ENCODE measurements at places on chromosomes 11 and 22. TPM values are rescaled to one million over a fixed set of nuclear protein-coding genes. Genes with fewer than 3 reads are reported as not detected.

- no peak for DNase-seq
Measured at GRCh38 chr11:78400116-78400515, 17.5 kb downstream of the GAB2 start.

- DNase-seq = peak; percentile 82
Measured at GRCh38 chr11:121318848-121319834, 26.6 kb downstream of the SC5D start.

- DNase-seq = peak; percentile 42
Measured at GRCh38 chr11:106087815-106088435, 10.5 kb downstream of the AASDHPPT start.

DNA sequence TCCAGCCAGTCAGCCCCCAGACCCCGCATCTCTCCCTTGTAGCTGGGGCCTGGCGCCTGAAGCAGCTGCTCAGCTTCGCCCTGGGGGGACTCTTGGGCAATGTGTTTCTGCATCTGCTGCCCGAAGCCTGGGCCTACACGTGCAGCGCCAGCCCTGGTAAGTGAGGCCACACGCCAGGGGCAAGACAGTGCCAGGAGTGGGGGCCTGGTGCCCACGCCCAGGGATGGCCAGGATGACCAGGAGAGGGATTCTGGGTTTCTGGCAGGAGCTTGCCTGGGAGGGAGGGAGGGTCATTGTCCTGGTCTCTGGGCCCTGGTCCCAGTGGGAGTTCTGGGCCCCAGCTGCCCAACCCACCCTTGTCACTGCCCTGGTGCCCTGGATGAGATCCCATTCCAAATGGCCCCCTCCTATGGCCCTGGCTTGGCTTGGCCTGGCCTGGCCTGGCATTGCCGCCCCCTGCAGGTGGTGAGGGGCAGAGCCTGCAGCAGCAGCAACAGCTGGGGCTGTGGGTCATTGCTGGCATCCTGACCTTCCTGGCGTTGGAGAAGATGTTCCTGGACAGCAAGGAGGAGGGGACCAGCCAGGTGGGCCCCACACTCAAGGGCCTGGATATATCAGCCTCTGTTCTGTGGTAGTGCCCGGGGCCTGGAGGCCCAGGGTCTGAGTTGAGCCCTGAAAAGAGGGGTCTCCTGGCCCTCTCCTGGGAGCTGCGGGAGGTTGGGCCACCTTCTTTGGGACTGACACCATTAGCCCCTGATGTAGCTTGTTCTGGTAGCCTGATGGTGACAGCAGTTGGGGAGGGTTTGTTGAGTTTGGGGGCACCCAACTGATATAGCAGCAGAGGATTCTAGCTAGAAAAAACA lies 3.7 kb downstream of the SLC39A13 start:
- DNase-seq = peak; percentile 71

USP2 gene
- 20.6 TPM for total RNA-seq

GRCh38 chr11:96062134-96062533 lies 138.2 kb upstream of the MTMR2 start:
- DNase-seq = no peak

CFAP300 gene
- not detected for total RNA-seq

DNA sequence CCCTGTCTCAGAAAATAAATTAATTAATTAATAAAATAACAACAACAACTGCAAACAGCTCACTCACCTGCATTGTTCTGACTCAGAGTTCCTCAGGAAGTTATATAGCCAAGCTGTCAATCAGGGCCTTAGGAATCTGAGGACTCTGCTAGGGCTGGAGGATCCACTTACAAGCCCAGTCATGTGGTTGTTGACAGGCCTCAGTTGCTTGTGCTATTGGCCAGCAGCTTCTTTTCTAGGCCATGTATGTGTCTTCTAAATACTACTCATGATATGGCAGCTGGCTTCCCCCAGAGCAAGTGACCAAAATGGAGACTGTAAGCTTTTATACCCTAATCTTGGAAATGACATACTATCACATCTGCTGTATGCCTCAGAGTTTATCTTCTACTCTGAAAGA lies 20.8 kb upstream of the ATP5MG start:
- DNase-seq = no peak

RAPSN gene
- total RNA-seq = not detected

DNA sequence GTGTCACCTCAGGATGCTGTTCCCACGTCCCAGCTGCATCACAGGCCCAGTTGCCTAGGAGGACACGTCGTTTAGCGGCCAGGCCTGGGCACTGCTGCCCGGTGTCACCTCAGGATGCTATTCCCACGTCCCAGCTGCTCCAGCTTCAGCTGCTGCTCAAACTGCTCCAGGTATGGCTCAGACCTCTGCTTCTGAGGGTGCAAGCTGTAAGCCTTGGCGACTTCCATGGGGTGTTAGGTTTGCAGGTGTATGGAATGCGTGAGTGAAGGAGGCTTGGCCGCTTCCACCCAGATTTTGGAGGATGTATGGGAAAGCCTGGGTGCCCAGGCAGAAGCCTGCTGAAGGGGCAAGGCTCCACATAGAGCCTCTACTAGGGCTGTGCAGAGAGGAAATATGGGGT lies 205.3 kb upstream of the B3GAT1 start:
- no peak for DNase-seq

- no peak for DNase-seq
Measured at GRCh38 chr11:70031631-70032469, 46.3 kb upstream of the ANO1 start.

- DNase-seq = no peak
Measured at GRCh38 chr11:119876841-119877240, 147.8 kb upstream of the NECTIN1 start.

DNA sequence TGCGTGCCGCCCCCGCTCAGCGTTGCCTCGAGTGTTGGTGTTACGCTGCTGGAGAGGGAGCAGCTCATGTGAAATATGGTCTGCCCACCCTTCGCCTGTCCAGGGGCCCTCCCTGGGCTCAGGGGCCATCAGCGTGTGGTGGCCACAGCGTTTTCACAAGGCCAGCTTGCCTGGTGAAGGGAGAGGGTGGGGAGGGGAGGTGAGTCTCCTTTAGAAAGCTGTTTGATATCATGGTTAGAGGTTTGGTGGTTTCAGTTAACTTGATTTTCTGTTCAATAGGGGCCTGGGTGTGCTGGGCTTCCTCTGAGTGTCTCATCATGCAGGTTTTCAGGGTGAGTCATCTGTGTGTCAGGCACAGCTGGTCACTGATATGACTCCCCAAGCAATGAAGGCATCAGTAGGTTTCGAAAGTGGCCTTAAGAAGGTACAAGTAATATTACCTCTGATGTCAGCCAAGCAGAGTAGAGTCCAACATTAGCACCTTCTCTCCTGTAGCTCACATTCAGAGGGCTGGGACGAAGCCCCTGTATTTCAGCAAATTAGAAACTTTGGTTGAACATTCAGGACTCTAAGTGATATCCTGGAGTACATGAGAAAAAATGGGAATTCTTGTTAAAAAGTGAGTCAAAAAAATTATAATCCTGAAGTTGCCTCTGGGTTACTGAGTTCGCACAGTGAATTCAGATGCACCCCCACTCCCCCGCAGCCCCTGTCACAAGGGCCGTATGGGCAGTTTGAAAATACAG lies 172.5 kb downstream of the TBC1D22A start:
- DNase-seq = no peak

BDNF gene
- not detected for total RNA-seq

DNA sequence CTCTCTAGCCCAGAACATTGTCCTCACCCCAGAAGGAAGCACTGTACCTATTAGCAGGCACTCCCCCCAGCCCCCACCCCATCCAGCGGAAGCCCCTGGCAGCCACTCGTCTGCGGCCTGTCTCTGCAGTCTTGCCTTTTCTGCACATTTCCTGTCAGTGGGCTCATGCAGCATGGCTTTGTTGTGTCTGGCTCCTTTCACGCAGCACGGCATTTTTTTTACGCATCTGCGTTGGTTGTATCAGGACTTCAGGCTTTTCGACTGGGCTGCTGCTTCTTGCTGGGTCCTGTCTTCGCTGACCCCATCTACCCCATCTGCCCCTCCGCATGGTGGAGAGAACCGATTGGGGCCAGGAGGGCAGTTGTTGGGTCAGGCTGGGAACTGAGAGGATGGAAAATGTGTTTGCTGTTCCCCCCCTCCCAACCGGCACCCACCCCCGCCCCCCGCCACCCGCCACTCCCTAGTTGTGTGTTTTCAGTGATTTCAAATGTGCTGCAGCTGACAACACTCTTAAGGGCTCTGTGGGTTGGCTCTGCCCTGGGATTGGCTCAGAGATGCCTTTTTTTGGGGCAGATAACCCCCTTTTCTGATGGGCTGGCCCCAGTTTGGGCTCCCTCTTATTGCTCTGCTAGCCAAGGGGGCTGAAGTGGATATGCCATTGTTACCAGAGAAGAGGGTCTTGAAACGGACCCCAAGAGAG lies 110.0 kb downstream of the KIAA1671 start:
- no peak for DNase-seq

- DNase-seq = no peak
Measured at GRCh38 chr22:46131151-46131587, 19.2 kb upstream of the PPARA start.

ANGPTL5 gene
- not detected for total RNA-seq

GRCh38 chr22:19120829-19121630 lies 1.2 kb downstream of the DGCR2 start:
- DNase-seq = no peak

- DNase-seq = peak; percentile 74
Measured at GRCh38 chr11:33687733-33688479, 12.7 kb downstream of the C11orf91 start.

GRCh38 chr11:73524774-73525173 lies 73.1 kb downstream of the FAM168A start:
- DNase-seq = no peak

ZP1 gene
- not detected for total RNA-seq

DNA sequence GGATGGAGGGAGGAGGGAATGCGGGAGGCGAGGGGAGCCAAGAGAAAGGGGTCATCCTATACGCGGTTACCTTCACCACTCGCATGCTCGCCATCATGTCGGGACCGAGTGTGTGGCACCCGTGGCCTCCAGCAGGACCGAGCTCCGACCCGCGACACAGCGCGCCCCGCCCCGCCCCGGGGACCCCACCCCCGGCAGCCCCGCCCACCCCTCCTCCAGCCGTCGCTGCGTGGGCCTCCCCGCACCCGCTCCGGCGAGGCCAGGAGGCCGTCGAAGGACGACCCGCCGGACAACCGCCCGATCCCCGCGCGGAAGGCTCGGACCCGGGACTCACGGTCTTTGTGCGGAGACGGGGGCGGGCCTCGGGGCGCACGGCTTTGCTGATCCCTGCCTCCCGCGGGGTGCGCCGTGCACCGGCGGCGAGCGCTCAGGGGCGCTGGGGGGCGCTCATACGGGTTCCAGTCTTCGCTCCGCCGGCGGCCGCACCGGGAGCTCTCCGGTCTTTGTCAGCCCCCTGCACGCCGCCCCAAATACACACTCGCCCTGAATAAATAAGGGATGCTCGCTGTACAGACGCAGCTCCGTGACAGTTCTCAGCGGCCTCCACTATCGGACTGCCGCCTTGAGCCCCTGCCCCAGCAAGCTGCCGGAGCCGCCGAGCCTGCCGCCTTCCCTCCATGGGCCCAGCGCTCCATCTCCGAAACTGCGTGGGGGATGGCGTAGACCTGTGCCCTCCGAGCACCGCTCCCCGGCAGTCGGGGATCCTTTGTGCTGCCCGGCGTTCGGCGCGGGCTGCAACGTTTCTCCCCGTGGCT lies at the start of gene UBE2L6:
UBE2L6 (minus strand) TSS at position 158 of the 815 bp plus-strand sequence; CDS start at position 97, 61 bp downstream.
- DNase-seq = peak; percentile 84

DNA sequence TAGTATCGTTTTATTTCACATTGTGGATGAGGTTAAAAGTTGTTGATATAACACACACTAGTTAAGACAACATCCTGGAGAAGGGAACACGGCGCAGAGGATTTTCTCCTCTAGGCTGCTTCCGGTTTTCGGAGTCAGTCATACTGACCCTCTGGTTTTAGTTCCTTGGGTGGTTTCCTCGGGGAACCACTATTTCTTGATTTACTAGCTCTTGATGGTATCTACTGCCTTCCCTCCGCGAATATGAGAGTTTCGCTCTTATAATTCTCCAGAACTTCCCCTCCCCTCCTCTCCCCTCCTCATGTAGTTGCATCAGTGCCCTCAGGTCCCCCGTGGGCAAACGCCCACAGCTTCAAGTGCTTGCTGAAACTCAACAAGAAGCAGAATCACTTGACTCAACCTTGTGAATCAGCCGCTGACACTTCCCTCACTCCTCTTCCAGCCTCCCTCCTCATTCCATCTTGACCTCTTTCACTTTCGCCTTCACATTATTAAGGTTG lies 15.9 kb upstream of the APOBEC3A start:
- DNase-seq = no peak

GRCh38 chr11:129719037-129719436 lies 96.6 kb upstream of the TMEM45B start:
- DNase-seq = no peak

PDE2A gene
- 0.68 TPM for total RNA-seq

DNA sequence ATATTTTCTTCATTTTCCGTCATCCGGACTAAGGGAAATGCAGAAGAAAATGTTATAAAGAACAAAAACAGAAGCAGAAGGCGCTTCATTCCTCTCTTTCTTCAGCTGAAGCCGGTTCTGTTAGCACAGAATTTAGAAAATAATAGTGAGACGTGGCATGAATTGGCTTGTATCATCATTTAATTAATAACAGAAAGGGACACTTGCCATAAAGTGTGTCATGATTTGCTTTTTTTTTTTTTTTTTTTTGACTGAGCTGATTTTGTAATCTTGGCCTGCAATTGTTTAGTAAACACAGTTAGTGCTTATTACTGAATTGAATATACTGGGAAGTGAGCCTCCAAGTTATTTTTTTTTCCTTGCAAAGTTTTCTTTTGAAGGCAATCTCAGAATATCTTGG lies at the start of gene MMP27:
MMP27 (minus strand) TSS at position 144 of the 400 bp plus-strand sequence; CDS start at position 89, 55 bp downstream.
- no peak for DNase-seq

DGCR2 gene
- total RNA-seq = 27.6 TPM

BEST1 gene
- total RNA-seq = 1.9 TPM

GRCh38 chr11:57417056-57417455 lies 9.9 kb downstream of the SLC43A3 start:
- DNase-seq = no peak

C22orf42 gene
- total RNA-seq = not detected

DNA sequence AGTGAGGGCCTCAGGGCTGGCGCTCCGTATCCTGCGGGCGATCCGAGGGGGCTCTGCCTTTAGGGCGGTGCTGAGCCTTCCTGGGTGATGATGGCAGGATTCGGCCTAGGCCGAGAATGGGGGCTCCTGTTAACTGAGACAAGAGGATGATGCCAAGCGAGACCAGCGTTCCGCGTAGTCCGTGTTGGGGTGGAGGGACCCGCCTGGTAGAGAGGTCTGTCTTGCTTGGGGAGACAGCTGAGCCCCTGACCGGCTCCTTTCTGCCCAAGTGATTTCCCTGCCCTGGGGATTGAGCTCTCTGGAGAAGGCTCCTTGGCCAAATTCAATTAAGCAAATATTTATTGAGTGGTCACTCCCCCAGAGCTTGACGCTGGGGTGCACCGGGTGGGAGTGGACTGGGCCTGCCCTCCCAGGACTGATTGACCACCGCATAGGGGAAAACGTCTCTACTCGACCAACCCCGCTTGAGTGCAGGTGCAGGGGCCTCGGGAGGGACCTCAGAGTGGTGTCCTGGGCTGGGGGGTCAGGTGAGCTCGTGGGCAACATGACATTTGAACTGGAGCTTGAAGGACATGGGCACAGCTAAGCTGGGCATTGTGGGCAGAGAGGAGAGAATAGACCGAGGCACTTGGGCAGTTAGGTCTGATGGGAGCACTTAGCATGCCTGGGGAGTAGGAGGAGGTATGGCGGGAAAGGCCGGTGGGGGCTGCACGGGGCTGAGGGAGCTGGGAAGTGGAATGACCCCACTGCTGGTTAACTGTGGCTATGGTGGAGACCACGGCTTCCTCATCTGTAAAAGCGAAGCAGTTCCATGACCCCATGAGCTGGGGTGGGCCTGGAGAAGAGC lies 1.1 kb downstream of the GNAZ start:
- DNase-seq = no peak

- no peak for DNase-seq
Measured at GRCh38 chr11:117796872-117797529, at the start of gene DSCAML1. DSCAML1 (minus strand) TSS chr11:117797216; CDS start chr11:117797079, 137 bp downstream.

STT3A gene
- 172 TPM for total RNA-seq

MIOX gene
- 0.74 TPM for total RNA-seq

FGF3 gene
- total RNA-seq = not detected
